ENCODE measurements at places on chromosomes 11 and 22.
A peak's percentile ranks its signal among the peaks of the same experiment; 100 is the strongest.

DNA sequence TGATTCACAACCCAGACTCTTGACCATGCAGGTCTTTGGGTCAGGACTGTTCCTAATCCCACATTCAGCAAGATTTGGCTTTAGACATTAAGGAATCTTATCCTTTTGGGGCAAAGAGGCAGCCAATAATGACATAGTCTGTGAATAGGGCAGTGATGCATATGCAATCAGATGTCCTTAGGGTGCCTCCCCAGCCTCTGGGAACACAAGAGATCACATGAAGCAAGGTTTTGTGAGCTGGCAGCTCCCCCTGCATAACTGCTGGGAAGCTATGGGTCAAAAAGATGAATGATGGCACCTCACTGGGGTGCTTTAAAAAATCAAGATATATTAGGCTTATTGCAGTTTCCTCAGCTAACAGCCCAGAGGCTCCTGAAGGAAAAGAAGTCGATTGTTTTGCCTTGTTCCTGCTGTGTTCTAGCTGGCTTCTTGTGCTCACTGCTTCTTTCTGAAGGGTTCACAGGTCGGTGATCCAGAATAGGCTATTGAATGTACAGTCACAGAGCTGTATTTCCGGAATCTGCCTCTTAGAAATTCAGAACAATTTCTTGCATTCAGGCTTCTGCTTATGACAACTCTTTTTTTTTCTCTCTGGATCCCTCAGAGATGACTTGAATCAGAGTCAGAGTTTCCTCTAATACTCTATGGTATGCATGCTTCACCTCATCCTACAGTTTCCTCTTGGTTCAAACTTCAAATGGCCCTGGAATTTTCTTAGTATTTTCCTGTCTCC lies 31.7 kb downstream of the INSC start:
- DNase-seq, result no peak

DNA sequence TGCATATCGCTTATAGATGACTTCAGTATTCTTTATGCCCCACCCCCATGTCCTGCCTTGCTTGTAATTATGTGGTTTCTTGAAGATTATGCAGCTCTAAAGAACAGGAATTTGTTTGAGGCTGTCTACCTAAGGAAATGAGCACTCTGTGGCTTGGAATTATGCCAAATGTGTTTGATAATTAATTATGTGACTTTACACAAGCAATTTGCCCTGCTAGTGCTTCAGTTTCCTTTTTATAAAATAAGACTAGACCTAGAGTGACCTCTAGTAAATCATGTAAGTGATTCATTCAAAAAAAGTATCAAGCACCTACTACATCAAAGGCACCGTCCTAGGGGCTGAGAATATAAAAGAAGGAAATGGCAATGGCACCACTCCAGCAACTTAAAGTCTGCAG lies 491.5 kb upstream of the KIRREL3 start:
- DNase-seq, result no peak

DNA sequence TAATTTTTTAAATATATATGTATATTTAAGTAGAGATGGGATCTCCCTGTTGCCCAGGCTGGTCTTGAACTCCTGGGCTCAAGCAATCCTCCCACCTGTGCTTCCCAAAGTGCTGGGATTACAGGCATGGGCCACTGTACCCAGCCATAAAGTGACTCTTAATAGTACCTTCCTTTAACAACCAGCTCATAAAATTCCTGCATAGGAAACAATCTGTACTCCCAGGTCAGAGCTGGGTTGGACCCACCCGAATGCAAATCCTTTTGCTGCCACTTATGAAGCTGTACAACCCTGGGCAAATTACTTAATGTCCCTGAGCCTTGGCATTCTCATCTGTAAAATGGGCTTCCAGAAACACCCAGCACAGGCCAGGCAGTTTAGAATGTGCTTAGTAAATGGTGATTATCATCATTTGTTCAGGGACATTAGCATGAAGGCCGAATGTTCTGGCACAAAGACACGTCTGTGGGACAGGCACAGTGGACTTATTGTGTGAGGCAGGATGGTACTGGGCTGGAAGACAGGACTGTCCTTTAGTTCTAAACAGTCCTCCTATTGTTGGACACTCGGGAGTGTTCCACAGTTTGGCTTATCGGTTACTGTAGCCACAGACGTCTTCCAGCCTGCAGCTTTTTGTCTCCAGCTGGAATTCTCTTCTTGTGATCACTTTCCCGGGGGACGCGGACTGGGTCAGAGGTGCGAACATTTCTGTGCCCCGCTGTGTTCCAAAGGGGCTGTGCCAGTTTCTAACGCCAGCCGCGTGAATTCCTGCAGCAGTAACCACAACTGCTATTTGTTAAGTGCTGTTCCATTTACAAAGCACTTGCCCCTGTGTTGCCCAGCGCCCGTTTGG lies 6.0 kb downstream of the PDXP start:
- no peak for DNase-seq

DNA sequence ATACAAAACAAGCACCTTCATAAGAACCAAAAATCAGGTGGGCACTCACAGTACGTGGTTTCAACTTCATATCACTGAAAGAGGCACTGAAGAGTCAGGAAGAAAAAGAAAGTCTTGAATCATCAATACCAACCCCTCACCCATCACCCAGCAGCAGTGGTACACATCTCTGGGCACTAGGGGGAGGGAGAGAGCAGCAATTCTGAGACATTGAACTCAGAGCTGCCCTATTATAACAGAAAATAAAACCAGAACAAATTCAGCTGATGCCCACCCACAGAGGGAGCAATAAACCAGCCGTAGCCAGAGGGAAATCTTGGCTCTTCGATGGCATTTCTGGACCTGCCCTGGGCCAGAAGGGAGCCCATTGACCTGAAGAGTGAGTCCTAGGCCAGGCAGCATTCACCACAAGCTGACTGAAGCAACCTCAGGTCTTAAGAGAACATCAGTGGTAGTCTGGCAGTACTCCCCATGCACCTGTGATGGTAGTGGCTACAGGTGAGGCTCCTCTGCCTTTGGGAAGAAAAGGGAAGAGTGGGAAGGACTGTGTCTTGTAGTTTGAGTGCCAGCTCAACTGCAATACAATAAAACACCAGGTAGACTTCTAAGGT lies 42.2 kb upstream of the FAM181B start:
- no peak for DNase-seq

GRCh38 chr11:37182031-37182430 lies 584.0 kb upstream of the RAG2 start:
- no peak for DNase-seq

GRCh38 chr11:96019281-96019680 lies 95.4 kb upstream of the MTMR2 start:
- no peak for DNase-seq

DNA sequence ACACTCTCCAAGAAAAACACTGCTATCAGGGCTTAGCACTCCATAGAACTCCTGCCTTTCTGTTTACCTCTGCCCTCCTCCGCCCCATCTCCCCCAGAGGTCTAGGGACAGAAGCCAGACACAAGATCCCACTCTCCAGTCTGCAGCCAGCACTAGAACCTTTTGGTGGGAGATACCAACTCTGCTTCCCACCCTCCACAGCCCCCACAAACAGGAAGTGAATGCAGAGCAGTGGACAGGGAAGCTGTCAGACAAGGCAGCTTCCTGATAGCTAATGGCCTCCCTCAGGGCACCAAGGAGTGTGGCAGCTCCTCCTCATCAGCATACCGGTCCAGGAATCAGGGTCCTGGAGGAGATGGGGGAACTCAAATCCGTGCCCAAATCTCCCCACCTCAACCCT lies 5.1 kb downstream of the SCN4B start:
- DNase-seq, result no peak

GRCh38 chr22:49499433-49500075 lies 328.1 kb downstream of the BRD1 start:
- no peak for DNase-seq

- no peak for DNase-seq
Measured at GRCh38 chr22:21587803-21588611, 20.5 kb downstream of the UBE2L3 start.

DNA sequence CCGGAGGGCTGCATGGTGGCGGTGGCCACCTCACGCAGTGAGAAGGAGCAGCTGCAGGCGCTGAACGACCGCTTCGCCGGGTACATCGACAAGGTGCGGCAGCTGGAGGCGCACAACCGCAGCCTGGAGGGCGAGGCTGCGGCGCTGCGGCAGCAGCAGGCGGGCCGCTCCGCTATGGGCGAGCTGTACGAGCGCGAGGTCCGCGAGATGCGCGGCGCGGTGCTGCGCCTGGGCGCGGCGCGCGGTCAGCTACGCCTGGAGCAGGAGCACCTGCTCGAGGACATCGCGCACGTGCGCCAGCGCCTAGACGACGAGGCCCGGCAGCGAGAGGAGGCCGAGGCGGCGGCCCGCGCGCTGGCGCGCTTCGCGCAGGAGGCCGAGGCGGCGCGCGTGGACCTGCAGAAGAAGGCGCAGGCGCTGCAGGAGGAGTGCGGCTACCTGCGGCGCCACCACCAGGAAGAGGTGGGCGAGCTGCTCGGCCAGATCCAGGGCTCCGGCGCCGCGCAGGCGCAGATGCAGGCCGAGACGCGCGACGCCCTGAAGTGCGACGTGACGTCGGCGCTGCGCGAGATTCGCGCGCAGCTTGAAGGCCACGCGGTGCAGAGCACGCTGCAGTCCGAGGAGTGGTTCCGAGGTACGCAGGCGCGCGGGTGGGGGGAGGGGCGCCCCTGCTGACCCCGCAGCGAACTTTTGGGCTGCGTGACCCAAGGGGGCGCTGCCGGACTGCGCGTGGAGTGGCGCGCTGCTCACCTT lies 670 bp downstream of the NEFH start:
- DNase-seq, result no peak

DNA sequence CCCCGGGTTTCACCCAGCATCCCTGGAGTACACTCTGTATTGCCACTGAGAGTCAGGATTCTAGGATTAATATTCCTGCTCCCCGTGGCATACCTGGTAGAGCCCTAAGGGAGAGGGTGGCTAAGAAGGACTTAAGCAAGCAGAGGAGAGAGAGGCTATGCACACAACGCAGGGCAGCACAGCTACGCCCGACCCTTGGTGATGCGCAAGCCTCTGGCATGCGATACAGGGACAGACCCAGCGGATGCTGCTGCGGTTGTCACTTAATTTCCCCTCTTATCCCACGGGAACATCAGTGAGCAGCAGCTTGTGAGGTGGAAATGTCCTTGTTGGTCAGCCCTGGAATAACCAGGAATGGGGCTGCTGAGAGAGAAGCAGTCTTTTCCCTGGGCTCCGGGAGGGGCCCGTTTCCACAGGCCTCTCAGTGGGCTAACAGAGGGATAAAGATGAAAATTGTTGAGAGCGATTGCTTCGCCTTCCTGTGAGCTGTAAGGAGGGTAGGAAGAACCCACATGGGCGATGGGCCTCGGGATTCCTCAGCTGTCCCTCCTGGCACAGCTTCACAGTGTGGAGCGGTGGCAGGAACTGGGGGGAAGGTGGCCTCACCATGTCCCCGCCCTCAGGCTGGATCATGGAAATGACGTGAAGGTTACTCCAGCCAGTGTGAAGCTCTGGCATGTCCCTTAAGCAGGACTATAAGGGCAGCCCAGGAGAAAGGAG lies 48.4 kb upstream of the RAB1B start:
- DNase-seq, result no peak

DNA sequence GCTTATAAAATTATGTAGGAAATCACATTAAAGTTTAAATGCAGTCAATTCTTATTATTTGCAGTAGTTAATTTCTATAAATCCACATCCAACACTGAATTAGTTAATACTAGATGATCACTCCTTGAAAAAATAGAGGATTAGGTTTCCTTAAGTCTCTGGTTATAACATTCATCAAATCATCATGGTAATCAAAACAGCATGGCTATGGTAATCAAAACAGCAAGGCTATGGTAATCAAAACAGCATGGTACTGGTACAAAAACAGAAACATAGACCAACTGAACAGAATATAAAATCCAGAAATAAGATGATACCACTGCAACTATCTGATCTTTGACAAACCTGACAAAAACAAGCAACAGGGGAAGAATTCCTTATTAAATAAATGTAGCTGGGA lies 814.6 kb upstream of the CCDC179 start:
- DNase-seq, result no peak

GRCh38 chr11:63277345-63277943 lies 34.0 kb upstream of the SLC22A25 start:
- no peak for DNase-seq

DNA sequence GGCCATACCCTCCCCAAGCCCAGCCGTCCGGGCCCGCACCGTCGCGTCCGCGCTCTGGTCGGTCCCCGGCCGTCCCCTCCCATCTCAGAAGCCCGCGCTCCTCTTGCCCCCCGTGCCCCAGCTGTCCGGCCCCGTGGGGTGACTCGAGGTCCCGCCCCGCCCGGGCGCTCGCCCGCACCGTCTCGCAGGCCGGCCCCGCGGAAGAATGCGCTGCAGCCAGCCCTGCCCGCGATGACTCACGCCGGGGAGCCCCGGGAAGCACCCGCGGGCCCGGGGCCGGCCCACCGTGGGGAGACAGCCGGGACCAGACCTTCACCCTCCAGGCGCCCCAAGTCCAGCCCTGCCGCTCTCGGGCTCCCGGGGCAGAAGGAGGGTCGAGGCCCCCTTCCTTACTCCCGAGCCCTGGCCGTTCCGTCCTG lies 320 bp upstream of the PHLDA2 start:
- no peak for DNase-seq

- no peak for DNase-seq
Measured at GRCh38 chr11:61425367-61426131, 4.2 kb downstream of the CPSF7 start.

- peak; percentile 58 for DNase-seq
Measured at GRCh38 chr11:64204464-64204989, 2.0 kb upstream of the FERMT3 start.

- no peak for DNase-seq
Measured at GRCh38 chr11:117973503-117973860, 12.7 kb upstream of the IL10RA start.

DNA sequence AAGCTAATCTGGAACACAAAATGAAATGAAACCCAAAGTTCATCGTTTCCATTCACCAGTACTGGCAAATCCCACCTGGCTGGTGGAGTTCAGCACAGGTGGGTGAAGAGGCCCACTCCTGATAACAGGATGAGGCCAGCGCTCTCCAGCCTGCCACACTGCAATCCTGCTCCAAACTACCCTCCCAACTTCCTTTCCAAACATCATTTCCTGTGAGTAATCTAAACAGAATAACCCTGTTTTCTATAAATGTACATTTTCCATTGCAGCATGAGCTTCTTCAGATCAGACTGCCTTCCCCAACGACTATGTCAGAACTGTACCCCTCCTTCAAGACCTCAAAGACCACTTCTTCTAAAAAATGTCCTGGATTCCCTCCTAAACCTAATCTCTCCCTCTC lies 15.9 kb upstream of the NFRKB start:
- no peak for DNase-seq

GRCh38 chr11:120210626-120211521 lies at the start of gene OAF:
Gene OAF, plus strand, starts transcription at chr11:120211032. Its CDS starts 248 bp downstream, at chr11:120211280.
- peak; percentile 20 for DNase-seq

- DNase-seq, result no peak
Measured at GRCh38 chr11:44066732-44067141, 667 bp downstream of the ACCS start.

- no peak for DNase-seq
Measured at GRCh38 chr11:133708547-133709051, 136.7 kb downstream of the SPATA19 start.

GRCh38 chr11:75013051-75013450 lies 24.3 kb downstream of the NEU3 start:
- no peak for DNase-seq

DNA sequence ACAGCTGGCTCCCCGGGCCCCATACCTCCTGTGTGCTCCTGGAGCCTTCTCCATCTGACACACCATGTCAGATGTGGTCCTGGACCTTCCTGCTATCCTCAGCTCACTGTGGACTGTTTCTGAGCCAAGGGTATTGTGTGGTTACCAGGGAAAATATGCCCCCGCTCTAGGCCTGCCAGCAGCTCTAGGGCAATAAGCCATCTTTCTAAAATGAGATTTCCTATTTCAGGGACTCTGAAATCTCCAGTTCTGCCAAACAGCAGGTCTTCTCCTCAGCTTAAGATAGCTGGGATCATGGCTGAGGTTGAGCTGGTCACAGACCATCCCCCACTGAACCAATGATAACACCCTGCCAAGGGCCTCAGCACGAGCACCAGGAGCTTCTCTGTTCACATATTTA lies 227.6 kb downstream of the ST3GAL4 start:
- DNase-seq, result no peak

Data from activated CD8-positive, alpha-beta memory T cell treated with anti-CD3 and anti-CD28 coated beads for 4 hours (primary cell).